ENCODE measurements at places on chromosomes 4 and X.

- no peak for DNase-seq
These were observed 327.7 kb downstream of the DKK2 start for GRCh38 chr4:106708464-106708816.

GRCh38 chr4:86250006-86250405 is 109.8 kb downstream of the MAPK10 start:
- DNase-seq: no peak

DNA sequence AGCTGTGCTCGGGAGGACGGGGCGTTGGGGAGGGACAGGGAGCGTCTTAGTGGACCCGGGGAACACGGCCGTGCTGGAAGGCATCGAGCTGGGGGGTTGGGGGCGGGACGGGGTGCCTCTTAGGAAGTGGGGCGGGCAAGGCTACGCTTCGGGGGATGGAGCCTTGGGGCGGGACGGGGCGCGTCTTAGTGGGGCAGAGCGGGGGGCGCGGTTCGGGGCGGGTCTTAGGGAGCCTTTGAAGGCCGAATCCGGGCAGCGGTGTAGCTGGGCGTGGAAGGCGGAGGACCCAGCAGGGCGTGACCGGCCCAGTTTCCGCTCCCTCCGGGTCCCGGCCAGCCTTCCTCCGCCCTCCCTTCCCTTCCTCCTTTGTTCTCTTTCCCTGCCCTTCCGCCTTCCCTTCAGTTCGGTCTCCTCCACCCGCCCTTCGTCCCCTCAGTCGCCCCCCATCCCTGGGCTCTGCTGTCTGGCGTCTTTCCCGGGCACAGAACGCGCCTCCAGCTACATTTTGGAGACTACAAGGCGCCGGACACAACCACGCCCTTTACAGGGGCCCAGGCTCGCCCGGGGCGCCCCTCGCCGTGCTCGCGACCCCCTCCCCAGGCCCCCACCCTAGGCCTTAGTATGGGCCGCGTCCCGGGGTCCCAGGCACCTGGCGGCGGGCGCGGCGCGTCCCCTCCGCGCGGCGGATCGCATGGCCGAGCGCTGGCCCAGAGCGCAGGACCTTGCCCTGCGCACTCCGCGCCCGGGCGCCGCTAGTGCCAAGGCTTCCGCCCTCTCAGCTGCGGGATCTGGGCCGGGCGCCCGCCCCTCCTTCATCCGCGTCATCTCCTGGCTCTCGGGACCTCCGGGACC is at the start of gene ARSD:
Gene ARSD (minus strand): TSS at position 757 of the 852 bp plus-strand sequence. CDS start 64 bp downstream, at position 693.
- DNase-seq: peak; percentile 67

DNA sequence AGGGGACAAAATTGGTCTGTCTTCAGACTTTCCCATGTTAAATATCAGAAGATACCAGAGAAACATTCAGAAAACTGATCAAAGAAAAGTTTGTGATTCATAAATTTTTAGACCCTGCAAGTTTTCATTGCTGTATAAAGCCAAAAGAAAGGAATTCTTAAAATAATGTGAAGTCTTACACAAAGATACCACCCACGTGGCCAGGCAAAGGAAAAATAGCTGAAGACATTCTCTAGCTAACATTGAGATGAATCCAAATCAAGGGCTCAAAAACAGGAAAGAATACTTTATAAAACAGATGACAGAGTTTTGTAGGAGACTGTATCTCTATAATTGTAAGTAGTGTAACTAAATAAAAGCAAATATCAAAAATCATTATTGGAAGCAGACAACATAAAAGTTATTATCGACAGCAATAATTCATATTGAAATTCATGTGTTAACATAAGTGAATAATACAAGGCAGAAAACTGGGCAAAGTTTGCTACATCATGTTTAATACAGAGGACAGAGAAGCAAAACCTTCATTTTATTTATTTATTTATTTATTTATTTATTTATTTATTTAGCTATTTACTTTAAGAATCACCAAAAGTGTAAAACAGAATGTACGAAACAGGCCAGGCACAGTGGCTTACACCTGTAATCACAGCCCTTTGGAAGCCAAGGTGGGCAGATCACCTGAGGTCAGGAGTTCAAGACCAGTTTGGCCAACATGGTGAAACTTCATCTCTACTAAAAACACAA is 204.6 kb upstream of the SLIT2 start:
- DNase-seq: peak; percentile 37

GRCh38 chrX:49230500-49231232 is 2.5 kb downstream of the CACNA1F start:
- DNase-seq: no peak

DNA sequence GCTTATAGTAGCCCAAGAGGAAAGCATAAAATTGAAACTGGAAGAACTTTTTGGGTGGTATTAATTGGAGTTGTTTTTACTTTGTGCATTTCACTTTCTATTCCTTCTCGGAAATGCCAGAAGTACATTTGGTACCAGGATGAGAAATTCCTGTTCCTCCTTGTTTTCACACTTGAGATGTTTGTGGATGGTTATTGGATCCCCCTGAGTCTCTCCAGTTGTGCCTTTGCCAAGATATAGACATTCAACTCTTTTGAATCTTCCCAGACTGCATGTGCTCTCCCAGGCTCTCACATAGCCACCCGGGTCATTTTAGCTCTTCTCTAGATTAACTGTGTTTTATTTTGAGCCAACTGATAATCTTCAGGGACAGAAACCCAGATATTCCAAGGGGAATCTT is 120.5 kb downstream of the AFF1 start:
- no peak for DNase-seq

- DNase-seq: no peak
These were observed 40.4 kb upstream of the PGK1 start for GRCh38 chrX:78063687-78064086.

DNA sequence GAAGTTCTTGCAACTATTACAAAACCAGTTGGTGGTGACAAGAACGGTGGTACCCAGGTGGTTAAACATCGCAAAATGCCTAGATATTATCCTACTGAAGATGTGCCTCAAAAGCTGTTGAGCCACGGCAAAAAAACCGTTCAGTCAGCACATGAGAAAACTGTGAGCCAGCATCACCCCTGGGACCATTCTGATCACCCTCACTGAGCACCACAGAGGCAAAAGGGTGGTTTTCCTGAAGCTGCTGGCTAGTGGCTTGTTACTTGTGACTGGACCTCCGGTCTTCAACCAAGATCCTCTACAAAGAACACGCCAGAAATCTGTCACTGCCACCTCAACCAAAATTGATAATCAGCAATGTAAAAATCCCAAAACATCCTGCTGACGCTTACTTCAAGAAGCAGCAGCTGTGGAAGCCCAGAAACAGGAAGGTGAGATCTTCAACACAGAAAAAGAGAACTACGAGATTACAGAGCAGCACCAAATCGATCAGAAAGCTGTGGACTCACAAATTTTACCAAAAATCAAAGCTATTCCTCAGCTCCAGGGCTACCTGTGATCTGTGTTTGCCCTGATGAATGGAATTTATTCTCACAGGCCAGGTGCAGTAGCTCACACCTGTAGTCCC is 21.4 kb upstream of the SLC10A6 start:
- DNase-seq: no peak

DNA sequence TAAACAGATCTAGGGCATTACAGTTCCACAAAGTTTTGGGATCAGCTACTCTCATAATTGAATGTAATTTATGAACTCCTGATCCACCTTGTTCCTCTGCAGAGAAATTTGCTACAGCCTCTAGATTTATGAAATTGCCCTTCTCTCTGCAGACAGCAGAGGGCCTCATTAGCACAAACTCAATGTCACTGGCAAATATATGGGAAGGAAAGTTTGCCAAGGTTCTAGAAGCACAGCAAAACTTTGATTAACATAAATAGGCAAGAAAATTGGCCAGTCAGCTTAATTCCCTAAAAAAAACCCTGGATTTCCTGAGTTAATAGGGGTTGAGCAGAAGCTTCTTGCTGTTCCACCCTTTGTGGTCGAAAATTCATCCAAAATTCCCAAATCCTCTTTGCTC is 31.5 kb downstream of the PRPS1 start:
- no peak for DNase-seq

DNA sequence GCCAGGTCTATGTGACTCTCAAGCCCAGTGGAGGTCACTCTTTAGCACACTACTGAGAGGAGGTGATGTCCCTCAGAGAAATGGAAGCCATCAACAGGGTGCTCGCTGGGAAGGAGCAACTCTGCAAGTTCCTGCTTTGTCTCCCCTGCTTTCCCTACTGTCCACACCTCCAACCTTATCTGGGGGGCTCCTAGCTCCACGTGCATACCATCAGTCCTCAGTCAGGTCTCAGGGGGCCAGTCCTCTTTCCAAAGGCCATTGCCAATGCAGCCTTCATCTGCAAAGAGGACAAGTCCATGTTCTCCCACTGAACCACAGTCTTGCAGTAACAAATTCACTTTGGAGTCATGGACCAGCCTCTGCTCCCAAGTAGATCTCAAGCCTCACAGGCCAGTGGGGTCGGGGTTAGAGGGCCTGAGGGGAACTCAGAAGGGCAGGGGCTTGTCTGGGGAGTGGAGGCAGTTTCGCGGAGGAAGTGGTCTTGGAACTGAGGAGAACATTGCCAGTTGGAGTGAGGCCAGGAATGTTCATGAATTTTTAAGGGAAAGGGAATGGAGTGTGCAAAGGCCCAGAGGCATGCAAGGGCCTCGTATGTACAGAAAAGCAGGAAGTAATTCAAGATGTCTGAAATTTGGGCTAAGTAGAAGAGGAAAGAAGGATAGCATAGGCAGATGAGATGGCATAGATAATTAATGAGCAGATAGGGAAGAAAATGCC is 8.9 kb downstream of the RTL5 start:
- DNase-seq: no peak

GRCh38 chrX:65502618-65503017 is 32.0 kb downstream of the LAS1L start:
- no peak for DNase-seq

DNA sequence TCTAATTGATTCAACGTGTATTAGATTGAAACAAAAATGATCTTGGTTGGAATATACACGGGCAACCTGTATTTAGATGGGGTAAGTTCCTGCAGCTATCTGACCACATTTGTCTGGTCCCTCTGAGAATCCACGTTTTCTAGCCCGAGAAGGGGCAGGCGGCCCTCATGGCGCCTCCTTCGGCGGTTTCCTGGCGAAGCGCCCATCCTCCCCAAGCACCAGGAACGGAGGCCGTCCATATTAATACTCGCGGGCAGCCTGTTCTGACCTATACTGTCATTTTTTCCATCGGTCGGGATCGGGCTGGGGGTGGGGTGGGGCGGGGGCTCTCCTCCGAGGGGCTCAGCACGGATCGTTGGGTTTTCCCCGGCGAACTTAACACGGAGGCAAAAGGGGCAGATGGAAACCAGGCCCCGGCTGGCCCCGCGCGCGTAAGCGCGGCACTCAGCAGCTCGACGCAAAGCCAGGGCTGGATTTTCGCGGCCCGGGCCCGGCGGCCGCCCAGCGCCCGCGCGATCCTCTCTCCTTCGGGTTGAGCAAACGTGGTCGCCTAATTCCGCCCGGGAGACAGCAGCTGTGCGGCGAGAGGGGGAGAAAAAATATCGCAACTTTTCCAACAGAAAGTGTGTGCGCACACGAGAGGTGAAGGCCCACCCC is 77.2 kb upstream of the BCOR start:
- DNase-seq: no peak

DNA sequence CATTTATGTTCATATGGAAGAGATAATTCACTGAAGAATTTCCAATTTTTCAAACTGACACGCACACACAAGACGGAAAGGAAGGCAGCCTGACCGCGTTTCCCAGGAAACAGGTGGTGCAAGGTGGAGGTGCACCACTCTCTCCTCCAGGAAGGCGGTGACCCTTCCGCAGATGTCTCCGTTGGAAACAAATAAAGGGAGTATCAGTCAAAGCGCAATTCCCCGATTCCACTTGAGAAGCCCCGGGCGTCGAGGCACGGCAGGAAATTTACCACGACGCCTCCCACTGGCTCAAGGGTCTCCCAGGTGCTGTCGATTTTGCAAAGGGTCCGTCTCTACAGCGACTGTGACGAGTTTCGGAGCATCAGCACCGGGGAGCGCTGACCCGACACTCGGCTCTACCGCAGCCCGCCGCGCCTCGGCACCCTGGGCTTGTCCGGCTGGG is 770 bp upstream of the TIGD2 start:
- no peak for DNase-seq

DNA sequence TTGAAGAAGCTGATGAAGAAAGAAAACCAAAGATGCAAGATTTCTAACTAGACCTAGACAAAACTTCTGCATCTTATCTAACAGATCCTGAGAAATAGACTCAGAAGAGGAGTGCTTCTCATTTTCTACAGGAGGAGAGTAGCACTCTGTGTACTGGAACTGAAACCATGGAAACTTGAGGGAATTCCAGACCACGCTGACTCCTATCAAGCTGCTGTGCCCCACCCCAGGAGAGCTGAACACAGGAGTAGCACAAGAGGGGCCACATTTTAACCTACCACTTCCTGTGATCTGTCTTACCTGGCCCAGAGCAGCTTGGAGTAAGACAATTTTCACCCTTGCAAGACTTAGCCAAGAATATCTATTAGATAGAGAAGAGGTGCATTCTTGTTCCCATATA is 248.9 kb downstream of the SCFD2 start:
- no peak for DNase-seq

DNA sequence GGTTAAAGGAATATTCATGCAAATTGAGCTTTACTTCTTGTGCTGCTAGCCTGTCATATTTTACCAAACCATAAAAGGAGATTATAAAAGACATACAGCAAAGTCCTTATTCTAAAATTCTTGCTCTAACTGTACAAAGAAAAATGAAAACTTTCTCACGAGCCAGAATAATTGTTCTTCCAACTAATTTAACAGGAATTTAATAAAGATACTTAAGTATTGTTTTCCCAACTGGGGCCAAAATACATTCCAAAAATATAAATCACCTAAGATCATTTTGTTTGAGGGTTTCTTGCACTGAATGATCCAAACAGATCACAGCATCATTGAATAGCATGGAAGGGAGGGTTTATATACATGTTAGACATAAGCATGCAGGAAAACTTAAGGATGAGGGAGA is 127.1 kb upstream of the PCDH18 start:
- DNase-seq: peak; percentile 75

DNA sequence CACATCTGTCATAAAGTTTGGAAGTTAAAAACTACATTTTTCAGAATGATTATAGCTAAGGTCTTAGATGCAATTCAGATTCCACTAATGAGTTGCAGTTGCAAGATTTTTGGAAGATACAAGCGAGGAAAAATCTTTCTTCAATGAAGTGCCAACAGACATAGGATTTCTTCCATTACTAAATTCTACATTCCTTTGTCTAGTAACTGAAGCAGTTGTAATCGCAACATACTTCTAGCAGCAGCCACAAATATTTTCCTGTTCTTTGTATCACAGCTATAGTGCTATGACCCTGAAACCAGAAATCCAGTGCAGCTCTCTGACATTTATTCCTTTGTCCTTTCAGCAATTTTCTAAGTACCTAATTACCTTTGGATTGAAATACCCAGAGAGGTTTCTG is 225.2 kb upstream of the SLIT2 start:
- DNase-seq: peak; percentile 61
